ENCODE measurements at places on chromosomes 7 and 10.

DNA sequence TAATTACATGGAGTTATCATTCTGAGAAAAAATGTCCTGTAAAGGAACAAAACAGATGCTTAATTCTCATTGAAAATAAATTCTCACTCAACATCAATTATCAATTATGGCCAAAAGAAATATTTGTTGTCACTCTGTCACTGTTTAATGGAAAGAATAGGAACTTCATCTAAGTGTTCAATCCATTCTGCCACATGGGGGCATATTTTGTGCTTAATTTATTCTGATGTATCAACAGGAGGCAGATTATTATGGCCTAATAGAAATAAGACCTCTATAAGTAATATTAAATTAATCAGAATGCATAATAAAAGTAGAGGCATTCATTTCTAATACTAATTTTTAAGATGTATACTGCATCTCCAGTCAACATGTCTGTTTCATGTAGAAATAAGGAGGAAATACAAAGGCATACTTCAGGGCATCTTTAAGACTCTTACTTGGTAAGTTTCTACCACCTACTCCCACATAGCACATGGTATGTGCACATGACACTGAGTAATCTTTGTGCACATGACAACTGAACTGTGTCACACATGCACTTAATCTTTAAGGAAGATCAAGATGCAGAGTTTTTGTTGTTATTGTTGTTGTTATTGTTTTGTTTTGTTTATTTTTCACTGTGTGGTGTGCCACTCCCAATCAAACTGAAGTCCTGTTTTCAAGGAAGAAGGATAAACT is 420.4 kb upstream of the SEMA3A start:
- DNase-seq: no peak

DNA sequence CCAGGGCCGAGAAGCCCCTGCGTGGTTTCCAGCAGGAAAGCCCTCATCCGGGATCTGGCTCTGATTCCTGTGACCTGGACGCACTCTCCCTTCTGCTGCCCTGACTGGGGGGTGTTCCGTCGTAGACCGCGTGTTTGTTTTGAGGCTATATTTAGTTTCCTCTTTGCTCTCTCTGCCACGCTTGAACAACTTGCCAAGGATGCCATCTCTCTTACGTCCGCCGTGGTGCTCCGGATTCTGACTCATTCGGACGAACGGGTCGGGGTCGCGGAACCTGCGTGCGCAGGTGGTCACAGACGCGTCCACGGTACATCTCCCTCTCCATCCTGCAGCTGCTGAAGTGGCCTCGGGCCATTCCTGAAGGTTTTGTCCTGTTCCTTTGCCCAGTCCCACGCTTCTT is 10.4 kb upstream of the SORCS3 start:
- DNase-seq: no peak

DNA sequence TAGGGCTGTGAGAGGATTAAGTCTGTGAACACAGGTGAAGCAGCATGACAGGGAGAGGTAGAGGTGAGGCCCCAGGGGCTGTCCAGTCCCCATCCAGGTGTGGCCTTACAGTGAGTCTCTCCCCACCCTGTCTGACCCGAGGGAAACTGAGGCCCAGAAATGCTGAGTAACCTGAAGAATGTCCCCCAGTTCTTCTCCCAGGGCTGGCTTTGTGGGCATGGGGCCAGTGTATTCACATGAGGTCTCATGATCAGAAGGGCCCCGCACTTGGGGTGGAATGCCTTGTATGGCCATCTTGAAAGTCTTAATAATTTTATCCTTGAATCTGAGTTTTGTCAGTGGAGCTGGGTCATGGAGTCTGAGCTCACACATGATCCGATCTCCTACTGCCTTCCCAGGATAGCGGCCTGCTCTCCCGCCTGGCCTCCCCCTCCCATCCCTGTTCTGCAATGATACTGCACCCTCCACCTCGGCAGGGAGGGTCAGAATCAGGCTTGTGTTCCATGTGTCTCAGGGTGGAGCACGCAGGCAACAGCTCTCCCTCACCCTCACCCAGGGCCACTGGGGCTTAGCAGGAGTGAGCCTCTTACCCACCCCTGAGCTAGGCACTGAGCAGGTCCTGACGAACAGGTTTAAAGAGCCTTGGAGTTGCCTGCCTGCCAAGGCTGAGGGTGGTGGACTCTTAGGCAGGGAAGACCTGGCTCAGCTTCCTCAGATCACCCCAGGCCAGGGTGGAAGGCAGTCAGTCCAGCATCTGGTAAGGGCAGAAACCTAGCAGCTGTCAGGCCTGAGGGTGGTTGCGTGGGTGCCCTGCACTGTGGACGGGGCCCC is 41.4 kb upstream of the NPFFR1 start:
- no peak for DNase-seq

GRCh38 chr7:99030457-99030856 is 113.5 kb downstream of the SMURF1 start:
- no peak for DNase-seq

DNA sequence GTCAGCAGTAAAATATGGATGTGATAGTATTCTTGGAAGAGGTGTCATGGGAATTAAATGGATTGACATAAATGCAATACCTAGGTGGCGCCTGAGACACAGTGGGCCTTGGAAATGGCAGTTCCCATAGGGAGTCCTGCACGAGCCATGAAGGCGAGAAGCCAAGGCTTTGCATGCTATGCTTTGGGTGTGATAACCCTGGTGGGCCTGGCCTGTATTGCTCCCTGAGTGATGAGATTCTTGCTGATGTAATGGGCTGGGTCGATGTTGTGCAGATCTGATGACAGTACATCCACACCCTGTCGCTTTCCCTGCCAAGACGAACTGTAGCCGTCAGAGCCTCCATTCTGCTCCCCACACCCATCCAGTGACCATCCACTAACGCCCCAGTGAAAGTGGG is 46.4 kb downstream of the CREB5 start:
- DNase-seq: no peak

GRCh38 chr10:110217662-110218008 is 10.2 kb downstream of the MXI1 start:
- DNase-seq: no peak

GRCh38 chr10:92693534-92693893 is 3.8 kb downstream of the HHEX start:
- no peak for DNase-seq

DNA sequence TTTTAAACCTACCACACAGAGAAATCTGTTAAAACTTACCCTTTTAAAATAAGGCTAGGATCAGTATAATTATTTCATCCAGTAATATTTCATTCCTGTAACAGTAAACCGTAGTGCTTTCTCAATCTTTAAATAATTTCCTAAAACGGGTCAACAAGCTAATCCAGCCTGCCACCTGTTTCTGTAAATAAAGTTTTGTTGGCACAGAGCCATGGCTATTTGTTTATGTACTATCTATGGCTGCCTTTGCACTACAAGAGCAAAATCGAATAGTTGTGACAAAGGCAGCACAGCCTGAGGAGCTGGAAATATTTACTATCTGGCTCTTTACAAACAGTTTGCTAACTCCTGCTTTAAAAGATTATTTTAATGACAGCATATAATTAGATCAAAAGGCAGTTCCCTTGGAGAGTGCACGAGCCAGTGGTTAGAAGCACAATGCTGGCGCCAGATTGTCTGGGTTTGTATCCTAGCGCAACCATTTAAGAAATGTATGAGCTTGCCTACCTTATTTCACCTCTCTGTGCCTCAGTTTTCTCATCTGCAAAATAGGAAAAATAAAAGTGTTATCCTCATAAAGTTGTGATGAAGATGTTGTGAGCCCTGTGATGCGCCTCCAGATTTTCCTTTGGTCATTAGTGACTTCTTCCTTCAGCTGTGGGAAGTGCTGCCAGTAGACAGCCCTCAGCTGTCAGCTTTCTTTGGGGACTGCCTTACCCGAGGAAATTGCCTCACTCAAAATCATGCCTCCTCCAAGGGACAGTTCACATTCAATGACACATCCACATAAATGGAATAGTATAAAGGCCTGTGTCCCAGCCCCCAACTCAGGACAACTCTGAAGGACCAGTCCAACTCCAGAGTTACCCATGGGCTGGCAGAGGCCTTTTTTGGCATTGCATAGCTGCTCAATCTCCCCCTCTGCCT is 11.8 kb upstream of the MIOS start:
- no peak for DNase-seq

DNA sequence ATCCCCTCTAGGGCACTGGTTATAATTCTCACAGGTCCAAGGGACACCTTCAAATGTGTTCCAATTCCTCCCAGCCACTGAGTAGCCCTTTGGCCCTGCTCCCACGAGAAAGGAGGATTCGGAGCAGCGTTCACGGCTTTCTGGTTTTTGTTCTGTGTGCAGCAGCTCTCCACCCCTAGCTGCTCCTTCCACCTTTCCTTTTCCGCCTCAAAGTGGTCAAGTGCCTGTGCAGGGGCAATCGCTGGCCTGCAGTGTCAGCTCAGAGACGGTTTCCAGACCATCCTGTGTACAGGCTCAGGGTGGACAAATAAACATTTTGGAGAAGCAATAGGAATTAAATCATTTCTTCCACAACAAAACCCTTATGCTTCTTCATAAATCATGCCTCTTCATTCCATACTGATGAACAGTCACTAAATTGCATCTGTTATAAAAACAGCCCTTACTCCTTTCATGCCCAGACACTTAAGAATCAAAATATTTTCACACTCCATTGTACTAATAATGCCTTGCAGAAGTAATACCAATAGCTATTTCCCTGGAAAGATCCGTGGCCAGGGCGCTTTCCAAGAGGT is 1.1 kb downstream of the KIAA1549 start:
- DNase-seq: no peak

- no peak for DNase-seq
Observed at GRCh38 chr10:520402-520787, 169.1 kb downstream of the DIP2C start.

DNA sequence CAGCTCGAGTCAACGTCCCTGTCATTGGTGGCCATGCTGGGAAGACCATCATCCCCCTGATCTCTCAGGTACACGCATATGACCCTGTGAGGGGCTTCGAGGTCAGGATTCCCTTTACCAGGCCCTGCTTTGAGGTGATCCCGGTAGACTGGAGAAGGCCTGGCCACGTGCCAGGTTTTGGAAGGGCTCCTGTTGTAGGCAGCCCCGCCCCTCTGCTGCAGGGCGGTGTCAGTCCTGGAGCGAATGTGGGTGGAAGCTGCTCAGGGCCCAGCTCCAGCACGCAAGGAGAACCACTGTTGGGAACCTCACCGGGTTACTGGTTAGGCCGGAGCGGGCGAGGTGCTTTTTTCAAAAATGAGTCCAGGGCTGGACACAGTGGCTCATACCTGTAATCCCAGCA is 15.6 kb downstream of the MDH2 start:
- DNase-seq: no peak

DNA sequence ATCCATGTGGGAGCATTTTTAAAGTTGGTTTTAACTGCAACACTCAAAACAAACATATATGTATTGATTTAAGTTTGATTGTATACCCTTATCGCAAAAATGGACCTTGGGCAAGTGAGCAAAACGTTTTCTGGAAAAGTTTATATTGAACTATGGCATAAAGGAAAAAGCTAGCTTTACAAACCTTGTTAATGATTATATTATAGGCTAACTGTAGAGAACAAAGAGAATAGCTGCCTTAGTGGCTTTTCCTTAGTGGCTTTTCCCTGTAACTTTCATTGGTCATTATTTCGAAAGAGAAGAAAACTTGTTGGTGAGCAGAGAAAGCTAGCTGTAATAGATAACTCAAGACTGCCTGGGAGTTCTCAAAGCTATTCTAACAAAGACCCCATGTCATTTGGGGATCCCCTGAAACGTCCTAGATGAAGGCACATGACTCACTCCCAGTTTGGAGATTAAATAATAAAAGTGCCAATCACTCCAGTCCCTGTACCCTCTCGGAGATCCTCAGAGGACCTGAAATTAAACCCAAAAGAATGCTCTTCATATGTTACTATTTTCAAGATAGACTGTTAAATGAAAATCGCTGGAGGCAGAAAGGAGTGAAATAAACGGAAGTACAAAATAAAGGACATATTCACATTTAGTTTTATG is 92.1 kb downstream of the SRI start:
- no peak for DNase-seq

DNA sequence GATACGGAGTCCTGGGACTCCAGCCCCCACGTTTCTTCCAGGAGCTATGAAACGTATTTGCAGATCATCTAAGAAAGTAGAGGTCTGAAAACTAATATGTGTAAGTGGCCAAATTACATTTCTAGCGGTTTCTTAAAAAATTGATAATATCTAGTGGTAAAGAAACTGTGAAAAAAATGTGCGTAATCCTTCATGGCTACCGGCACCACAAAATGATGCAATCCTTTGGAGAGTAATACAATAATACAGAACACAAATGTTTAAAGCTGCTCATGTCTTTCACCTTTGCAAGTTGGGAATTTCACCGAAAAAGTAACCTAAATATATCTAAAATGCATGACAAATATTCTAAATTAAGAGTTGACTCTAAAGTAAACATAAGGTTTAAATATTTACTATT is 742.1 kb downstream of the GRID1 start:
- DNase-seq: no peak

DNA sequence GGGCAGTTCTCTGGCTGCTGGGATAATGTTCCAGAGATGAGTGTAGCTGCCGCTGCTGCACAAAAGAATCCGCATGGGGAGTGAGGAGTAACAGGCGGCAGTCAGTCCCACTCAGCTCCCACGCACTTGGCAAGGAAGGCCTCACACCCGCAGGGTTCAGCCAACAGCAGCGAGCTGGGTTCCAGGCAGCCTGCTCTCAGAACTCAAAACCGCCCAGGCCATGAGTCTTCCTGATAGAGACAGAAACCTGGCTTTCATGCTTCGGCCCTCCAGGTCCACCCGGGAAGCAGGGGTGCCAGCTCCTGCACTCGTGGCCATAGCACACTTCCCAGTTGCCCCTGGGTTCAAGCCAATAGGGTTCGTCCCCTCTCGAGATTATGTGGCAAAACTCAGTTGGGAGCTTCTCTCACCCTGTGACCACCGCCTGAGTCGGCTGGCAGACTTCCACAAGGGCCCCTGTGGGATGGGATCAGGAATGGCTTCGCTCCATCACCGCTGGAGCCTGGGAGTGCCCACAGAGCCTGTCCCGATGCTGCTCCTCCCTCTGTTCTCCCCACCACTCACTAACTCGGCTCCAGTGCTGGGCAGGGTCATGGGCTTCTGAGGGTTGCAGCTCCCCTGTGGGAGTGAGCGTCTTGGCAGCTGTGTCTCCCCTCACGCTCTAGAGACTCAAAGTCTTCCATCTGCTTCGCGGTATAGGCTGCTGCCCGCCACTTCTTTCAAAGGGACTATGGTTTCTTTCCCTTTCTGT is 20.6 kb downstream of the CLRN3 start:
- DNase-seq: no peak

- DNase-seq: no peak
Observed at GRCh38 chr7:99357701-99358490, 16.6 kb upstream of the ARPC1B start.

DNA sequence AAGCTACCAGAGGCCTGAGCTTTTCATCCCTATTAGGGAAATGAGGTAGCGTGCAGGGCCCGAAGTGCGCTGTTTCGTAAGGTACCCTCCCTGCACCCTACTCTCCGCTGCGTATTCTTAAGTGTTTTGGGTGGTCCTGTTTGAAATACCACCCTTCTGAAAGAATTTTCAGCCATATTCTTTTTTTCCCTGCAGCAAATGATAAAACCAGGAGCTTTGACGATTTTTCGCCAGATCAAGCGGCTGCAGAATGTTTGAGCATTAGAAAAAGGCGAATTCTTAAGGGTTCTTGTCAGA is 1.2 kb downstream of the RSBN1L start:
- no peak for DNase-seq

- no peak for DNase-seq
Observed at GRCh38 chr10:131237991-131238651, 73.4 kb downstream of the TCERG1L start.

- DNase-seq: no peak
Observed at GRCh38 chr7:73758581-73759138, 11.4 kb downstream of the CLDN3 start.
